ENCODE measurements at places on chromosomes 16 and 17.

- DNase-seq: no peak
Measured at GRCh38 chr16:74034862-74035261, 261.8 kb upstream of the PSMD7 start.

- DNase-seq: no peak
Measured at GRCh38 chr16:17552351-17552750, 81.6 kb upstream of the XYLT1 start.

DNA sequence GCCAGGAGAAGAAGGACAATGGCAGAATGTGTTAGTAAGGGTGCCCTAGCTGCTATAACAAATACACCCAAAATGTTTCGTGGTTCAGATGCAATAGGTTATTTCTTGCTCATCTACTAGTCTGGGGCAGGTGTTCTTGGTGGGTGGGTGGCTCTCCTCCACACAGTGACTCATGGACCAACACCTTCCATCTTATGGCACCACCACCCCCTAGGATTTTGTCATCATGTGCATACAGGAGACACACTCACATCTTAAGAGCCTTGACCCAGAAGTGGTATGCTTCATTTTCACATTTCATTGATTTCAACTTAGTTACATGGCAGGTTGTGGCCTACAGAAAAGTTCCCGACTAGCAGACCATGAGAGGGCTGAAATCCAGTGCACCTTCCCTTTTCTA lies 114.7 kb downstream of the AMFR start:
- no peak for DNase-seq

- no peak for DNase-seq
Measured at GRCh38 chr17:27573971-27574525, 56.9 kb upstream of the LGALS9 start.

DNA sequence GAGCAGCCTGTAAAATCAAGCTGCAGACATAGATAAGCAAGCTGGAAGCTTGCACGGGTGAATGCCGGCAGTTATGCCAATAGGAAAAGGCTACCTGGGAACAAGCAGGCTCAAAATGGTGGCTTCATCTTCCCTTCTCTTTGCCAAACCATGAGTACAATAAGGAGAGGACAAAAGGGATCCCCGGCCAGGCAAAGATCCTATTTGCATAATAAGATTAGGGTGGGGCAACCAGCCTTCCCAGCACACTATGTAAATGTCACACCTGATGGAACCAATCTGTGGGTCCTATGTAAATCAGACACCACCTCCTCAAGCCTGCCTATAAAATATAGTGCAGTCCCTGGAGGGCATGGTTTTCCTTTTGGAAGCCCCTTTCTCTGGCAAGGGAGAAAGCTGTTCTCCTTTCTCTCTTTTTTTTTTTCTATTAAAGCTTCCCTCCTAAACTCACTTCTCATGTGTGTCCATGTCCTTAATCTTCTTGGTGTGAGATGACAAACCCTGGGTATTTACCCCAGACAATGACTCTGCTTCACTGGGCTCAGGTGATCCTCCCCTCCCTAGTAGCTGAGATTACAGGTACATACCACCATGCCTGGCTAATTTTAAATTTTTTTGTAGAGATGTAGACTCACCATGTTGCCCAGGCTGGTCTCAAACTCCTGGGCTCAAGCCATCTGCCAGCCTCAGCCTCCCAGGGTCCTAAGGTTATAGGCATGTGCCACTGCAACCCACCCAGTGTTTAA lies 44.2 kb downstream of the PSMD12 start:
- no peak for DNase-seq

- no peak for DNase-seq
Measured at GRCh38 chr17:72479113-72479512, 358.3 kb downstream of the SOX9 start.

DNA sequence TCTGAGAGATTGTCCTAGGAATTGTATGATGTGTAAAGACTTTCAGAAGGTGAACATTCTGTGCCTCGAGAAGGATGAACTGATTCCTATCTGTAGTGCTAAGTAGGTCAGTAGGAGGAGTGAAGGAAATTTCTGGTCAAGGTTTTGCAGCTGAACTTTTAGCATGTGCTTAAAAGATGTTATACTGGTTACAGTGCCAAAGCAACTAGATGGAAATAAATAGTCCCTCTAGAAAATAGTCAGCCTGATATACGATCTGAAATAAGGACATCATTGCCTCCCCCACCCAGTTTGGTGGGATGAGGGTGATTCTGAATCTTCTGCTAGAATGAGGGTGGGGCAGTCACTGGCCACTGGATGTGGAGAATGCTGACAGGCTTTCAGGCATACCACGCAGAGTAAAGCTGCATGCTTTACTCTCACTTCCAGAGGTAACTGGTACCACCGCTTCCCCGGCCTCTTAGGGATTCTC lies 57.2 kb upstream of the VPS4A start:
- DNase-seq: no peak

GRCh38 chr16:49910541-49911071 lies 54.7 kb upstream of the ZNF423 start:
- DNase-seq: no peak

DNA sequence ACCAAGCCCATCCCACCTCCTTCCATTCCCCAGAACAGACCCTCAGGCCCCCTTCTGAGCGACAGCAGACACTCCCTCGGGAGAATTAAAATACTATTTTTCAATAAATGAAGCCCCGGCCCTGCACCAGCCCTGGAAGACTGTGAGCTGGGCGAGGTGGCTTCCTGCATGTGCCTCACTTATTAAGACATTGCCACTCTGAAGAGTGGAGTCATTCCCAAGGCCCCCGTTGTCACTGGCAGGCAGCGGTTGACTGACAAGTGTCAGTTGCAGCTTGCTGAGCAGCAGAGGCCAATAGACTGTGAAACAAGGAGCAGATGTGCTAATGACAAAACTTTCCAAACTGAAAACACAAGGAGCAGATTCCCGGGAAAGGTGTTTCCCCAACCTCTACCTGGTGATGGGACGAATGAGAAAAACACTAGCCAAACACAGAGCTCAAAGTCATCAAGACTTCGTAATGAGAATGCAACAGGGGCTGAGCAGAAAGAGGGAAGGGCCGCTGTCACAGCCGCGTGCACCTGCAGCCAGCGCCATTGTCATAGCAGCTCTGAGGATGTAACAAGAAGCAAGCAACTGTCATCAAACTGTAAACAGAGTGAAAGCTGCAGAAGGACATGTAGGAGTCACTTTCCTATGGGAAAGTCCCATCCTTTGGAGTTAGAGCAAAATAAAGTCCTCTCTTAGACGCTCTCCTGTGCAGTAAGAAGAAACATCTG lies 232.1 kb downstream of the C16orf78 start:
- DNase-seq: no peak

DNA sequence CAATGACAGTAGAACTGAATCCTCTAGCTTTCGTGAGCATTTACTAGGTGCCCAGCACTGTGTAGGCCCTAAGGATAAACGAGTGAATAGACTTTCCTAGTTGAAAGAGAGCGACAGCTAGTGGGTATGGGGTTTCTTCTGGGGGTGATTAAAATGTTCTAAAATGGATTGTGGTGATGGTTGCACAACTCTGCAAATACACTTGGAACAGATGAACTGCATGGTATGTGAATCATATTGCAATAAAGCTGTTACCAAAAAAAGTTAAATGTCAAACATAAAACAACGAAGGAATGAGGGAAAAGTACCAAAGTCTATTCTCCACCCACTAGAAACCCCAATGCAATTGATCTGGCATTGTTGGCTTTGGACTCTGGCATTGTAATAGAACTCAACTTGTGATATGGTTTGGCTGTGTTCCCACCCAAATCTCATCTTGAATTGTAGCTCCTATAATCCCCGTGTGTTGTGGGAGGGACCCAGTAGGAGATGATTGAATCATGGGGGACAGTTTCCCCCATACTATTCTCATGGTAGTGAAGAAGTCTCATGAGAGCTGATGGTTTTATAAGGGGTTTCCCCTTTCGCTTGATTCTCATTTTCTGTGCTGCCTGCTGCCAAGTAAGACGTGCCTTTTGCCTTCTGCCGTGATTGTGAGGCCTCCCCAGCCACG lies 70.5 kb downstream of the MARF1 start:
- no peak for DNase-seq

DNA sequence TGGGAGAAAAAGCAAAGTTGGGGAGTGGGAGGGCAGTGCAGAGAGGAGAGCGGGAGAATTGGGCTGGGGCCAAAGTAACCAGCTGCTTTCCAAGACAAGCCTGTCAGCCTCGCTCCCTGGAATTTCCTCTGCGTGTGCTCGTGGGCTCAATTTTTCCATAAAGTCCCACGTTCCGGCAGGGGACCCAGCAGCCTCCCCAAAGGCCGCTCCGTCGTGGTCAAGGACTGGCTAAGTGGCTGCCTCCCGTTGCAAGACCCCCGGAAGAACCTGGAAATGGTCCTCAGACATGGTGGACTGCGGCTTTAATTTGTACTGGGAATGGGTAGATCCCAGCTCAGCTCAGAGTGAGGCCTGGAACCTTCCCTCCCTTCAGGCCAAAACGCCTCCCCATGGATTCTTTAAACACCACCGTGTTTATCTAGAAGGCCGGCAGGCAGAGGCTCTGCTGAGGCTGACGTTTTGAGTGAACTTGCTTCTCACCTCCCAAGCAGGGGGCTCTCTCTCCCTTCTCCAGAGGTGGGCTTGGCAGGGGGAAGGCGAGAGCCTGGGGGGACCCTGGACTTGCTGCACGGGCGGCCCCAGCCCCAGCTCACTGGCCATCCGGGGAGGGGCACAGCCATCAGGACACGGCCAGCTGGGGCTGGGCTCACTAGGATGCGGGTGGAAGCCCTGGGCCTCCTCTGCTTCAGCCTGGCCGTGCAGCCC lies 190.0 kb downstream of the C16orf95 start:
- no peak for DNase-seq

DNA sequence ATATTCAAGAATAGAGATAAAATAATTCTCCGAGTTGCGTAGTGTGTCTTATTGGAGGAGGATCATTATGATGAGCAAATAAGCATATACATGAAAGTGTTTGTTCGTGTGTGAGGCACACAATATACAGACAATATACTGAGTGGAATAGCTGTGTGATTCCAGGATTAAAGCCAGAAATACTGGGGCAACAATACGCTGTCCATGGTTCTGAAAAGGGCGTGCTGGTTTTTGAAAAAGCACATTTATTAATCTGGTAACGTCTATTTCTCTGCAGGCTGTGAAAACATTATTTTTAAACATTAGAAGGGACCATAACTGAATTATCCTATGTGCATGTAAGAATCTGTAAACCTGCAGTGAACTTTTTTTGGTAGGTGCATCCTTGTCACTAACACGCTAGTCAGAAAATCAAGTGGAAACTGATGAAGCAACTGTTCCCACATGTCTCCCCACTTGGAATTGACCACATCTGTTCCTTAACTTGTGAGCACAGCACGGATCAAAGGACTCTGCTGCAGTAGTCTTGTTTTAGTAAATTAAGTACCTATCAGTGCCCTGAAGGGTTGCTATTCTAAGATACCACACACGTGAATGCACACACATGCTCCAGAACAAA lies 346.0 kb downstream of the GRIN2A start:
- no peak for DNase-seq

GRCh38 chr17:73030501-73030921 lies 62.0 kb downstream of the SLC39A11 start:
- no peak for DNase-seq

DNA sequence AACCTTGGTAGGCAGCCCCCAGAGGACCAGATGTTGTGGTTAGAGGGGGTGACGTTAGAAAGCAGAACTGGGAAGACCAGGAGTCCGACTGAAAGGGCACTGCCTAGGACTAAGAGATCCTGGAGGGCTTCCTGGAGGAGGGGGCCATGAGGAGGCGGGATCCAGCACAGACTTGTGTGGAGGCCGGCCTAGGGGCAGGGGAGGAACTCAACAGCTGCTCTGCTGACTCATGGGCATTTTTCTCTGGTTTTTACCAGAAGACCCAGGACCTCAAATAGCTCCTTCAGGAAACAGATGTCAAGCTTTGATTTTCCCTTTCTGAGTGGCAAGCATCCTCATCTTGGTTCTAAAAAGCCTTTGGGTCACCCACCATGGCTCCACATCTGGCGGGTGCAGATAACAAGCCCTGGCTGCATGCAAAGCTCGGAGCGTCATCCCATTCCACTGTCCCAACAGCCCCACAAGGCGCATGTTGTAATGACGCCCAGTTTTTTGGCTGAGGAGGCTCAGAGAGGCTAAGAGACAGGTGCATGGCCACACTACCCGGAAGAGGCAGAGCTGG lies 29.0 kb downstream of the IL21R start:
- no peak for DNase-seq

DNA sequence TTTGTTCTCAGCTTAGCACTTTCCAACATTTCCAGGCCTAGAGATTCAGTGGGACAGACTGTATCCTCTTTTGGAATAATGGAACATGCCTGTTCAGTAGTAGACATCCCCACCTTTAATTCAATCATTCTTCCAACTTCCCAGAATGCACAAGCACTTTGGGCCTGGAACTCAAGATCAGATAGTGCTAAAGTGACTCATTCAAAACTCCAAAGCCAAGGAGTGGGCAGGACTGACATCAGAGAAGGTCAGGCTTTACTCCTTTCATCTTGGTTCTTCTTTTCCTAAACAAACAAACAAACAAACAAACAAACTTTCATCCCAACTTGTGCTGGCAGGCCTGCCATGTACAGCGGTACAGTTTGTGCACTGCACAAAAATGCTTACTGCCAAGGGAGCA lies 172.0 kb downstream of the AXIN2 start:
- DNase-seq: no peak

- no peak for DNase-seq
Measured at GRCh38 chr16:63466-63865, 9.0 kb downstream of the RHBDF1 start.

DNA sequence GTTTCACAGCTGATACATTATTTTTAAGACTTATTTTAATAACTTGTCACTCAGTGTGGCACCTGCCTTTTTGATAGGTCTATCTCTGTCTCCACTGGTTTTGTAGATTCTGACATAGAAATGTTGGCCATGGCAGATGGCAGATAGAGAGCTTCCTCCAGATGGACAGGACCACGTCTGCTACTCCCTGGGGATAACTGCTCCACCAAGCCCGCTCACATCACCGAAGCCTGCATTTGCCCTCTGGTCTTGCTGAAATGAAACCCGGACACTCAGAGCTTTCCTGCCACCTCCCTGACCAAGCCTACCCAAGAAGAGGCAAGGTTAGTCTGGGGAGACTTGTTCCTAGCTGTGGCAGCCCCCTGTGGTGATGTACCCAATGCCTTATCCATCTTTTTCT lies 16.4 kb upstream of the HAP1 start:
- no peak for DNase-seq

DNA sequence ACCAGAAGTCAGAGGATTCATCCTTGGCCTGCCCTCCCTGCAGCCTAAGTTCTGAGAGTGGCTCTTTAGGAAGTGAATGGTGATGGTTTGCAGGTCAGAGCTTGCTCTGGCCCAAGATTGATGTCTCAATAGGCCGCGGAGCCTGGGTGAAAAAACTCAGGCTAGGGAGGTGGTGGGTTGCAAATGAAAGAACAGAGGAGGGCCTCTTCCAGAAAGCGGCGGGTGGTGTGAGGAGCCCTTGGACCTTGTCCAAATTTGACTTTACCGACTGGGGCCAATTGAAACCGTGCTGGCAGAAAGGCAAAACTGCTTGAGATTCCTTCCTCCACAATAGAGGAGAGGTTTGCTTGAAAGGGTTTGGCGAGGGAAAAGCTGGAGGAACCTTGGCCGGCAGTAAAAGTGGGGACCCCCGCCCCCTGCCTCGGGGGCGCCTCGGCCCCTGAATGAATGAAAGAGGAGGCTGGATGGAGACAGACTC lies 331.3 kb downstream of the SEC14L1 start:
- no peak for DNase-seq

GRCh38 chr17:74512624-74513091 lies 18.6 kb downstream of the CD300LB start:
- no peak for DNase-seq

Measured in cortex of kidney (tissue), 1 donor.